Stimulated activated CD8-positive, alpha-beta memory T cell treated with anti-CD3 and anti-CD28 coated beads, Interleukin-4, amount 100 ng/mL, for 1 hour (primary cell): ENCODE measurements at places on chromosomes 6 and 20.

- no peak for DNase-seq
These were observed 30.5 kb upstream of the HFE start for GRCh38 chr6:26056583-26057350.

GRCh38 chr20:50528804-50529351 is 18.7 kb downstream of the PTPN1 start:
- DNase-seq = no peak

DNA sequence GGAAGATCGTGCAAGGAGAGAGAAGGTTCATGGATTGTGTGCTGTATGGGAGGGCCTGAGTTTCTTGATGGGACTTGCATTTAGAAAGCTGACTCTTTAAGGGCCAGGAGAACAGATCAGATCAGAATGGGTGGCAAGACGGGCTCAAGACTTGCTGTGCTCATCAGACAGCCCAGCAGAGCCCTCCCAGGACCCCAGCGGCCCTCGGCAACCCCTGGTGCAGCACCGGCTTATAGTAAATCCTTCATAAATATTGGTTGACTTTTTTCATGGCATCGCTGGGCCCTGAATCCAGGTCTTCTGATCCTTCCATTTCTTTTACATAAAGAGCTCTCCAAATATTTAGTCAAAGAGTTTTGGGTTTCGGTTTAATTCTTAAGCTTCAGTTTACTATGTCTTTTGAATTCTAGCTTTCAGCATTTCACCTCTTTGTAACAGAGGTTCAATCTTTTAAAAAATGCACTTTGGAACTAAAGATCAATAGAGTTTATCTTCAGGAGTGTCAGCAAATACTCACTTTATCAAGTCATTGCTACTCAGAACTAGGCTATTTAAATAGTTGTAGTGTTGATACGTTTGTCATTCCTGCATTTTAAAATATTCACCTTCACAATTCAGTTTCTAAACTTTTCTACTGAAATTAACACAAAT is 205.6 kb downstream of the ZDHHC14 start:
- DNase-seq = no peak

GRCh38 chr6:38804358-38804757 is 89.2 kb downstream of the DNAH8 start:
- DNase-seq = no peak

GRCh38 chr6:36716476-36717093 is 19.0 kb downstream of the RAB44 start:
- no peak for DNase-seq

GRCh38 chr20:47535088-47535487 is 33.4 kb downstream of the NCOA3 start:
- no peak for DNase-seq

DNA sequence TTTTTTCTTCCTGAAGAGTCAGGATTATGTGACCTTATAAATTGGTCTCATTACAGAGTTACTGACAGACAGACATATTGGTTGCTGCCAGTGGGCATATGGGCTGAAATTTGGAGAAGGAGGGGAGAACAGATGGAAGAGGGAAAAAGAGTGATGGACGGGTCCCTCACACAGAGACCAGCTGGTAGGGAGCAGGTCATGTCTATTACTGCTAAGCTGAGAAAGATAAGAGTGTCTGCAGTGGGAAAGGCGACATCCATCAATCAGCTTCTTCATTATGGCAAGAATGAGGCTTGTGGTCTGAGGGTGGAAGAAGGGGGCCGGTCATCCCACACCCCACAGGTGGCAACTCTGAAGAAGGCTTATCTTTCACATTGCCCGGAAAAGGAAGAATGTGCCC is 353.8 kb upstream of the RSPO3 start:
- no peak for DNase-seq

DNA sequence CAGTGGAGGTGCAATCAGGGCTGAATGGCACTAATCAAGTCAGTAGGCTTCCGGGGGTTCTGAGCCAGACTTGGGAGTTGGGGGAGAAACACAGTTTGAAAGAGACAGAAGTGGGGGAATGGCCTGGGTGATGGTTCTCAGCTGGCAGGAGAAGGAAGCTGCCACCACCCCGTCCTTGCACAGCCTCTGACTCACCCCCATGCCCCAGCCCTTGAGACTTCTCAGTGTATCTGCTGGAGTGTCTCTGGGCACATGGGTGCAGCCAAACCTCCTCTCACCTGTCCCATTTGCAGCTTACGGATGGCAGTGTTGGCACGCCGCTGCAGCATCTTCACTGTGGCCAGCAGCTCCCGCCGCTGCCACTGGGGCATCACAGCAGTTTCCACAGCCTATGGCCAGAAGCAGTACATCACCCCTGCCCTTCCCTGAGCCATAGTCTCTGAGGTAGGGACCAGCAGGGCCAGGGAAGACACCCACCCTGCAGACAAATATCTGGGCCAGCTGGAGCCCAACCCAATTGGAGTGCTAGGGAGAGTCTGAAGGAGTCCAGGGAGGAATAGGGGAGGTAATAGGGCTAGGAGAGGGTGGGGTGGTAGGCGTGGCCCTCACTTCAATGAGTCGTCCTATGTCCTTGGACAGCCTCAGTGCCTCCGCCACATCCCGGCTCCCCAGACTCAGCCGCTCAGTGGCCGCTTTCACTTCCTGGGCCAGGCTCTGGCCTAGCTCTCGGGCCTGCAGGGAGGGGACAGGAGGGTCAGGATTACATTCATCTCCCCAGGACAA is 11.2 kb downstream of the AARS2 start:
- no peak for DNase-seq

- DNase-seq = no peak
These were observed 244.7 kb downstream of the CBLN4 start for GRCh38 chr20:55760586-55760985.

DNA sequence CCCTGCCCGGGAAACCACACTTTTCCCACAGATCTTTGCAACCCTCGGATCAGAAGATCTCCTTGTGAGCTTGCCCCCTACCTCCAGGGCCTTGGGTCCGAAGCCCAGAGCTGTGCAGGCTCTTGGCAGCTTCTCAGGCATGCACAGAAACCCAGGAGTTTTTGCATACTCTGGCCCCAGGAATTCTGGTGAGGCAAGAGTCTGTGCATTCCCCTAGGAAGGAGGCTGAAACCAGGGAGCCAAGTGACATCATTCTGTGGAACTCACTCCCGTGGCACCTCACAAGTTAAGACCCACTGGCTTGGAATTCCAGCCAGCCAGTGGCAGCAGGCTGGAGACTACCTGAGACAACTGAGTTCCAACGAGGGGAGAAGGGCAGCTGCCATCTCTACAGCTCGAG is 100.1 kb downstream of the TNFRSF21 start:
- DNase-seq = no peak

DNA sequence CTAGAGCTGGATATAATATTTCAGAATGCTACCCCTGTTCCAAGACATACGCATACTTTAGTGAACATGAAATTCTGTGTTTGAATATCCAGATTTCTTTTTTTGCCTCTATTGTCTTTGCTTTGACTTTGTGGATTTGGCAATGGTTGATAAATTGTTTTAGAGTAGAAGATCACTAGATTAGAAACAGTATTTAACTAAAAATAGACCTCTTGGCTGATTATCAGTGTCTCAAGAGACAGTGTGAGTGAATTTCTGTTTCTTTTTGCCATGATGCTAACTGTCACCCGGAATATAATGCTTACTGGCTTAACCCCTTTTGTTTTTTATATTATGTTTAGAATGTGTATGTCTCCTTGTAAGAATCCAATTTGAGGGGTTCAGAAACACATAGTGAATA is 102.5 kb downstream of the PLCB1 start:
- DNase-seq = no peak

DNA sequence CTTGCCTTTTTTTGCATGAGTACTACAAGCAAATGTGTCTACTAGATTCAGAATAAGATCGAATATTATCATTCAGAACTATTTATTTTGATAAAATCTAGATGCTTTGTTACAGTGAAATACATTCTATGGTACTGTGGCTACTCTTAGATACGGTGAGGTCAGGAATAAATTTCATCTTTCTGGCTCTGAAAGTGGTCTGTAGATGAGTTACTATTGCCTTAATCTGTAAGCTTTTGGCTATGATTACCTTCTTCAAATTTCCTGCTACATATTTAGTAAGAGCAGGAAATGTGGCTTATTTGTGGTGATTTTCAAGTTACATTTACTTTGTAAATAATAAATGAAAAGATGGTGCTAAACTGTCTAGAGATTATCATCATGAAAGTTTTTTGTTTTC is 50.0 kb downstream of the SCAF8 start:
- DNase-seq = no peak

GRCh38 chr20:36181934-36182603 is 27.5 kb downstream of the EPB41L1 start:
- no peak for DNase-seq

- no peak for DNase-seq
These were observed 12.5 kb downstream of the TRIM26 start for GRCh38 chr6:30200551-30201281.

DNA sequence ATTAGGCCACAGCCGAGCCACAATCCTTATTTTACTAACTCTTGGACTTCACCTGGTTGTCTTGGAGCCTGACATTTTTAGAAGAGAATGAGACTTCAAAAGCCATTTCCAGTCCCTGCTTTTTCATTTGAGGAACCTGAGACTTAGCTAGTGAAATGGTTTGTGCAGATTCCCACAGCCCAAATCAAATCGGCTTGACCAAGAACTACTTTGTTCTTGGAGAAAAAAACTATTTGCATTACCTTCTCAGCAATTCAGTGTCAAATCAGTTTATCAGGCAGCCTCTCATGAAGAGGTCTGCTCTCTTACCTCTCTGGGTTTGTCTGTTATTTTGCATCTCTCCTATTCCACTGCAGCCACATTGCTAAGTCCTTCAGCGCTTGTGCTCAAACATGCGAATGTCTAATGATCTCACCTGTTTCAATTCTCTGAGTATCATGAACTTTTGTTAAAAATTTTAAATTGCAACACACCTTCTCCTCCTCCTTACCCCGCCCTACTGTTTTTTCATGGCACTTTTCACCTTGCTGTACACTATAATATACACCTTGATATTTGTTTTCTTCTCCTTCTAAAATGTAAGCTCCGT is 573 bp upstream of the IFNGR1 start:
- no peak for DNase-seq

DNA sequence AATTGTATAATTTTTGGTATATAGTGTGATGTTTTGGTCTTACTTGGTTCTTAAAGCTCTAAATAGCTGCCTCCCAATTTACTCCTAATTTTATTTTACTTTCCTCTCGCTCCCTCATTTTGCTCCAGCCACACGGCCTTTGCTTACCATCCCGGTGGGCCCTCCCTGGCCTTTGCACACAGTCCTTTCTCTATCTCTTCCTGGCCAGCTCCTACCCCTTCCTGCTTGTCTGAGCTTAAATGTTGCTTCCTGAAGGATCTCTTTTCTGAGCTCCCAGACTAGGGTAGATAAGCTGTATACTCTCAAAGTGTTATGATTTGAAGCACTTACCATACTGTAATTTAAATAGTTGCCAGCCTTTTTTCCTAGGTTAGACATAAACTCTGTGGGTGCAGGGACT is 121.7 kb downstream of the UTRN start:
- DNase-seq = no peak

DNA sequence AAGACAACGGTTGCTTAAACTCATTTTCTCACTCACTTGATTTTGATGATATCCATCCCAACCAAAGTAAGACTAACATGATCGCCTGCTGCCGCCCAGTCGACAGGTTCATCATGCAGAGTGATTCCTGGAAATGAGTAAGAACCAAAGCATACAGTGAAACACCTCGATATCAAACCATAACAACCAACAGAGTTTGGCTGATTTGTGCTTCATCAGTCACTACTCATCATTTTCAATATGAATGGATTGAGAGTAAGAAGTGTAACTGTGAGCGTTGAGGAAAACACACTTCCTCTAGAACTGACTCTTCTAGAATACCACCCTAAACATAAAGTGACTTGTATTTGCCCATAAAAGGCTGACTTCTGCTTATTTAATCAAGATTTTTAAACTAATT is 29.2 kb upstream of the ALDH8A1 start:
- no peak for DNase-seq

DNA sequence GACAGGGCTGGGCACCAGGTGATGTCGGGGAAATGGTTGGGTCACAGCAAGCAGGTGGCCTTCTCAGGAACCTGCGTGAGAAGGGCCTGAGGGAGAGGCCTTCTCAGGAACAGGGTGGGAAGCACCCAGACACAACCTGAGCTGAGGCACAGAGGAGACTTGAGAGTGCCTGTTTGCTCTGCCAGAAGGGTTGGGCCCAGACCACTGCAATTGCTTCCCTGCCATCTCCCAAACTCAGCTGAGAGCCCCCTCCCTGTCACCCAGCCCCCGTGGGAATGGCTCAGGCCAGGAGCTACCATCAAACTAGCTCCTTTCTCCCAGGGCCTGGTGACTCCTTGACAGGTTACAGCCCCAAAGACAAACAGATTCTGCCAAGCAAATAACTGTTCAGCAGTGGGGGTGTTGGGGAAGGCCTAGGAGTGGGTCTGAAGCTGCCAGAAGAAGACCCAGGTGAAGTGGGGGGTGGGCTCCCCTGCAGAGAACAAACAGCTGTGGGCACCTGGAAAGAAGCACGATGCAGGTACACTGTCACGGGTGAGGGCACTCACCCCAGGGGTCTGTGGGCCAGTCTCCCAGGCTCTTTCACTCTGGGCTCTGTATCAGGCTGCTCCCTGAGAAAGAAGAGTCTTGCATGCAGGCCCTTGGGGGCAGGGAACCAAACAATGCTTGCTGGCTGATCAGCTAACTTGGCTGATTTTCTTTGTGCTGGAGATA is 30.4 kb upstream of the SPDEF start:
- DNase-seq = no peak

DNA sequence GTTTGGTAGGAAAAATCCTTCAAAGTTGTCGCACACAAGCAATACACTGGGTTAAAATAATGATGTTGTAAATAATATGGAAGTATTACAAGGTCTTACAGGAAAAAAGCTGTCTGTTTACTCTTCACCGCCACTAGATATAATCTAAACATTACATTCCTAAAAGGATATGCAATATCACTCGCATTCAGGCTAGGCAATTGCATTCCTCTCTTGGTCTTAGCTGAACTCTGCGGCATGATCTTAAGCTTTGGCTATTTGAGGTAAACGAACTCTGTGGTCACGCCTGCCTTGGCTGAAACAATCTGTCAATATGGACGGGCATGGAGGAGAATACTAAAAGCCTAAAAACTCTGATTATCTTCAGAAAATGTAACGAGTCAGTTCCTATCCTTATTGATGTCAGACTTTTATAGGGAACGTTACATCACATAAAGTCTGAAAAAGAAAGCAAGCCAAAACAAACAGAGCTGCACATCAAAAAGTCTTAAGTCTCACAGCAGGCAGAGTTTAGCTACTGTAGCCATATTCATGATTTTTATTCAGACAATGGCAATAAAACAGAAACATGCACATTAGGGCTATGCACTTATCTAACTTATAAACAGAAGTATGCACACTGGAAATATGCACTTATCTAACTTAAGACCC is 30.8 kb upstream of the FILIP1 start:
- DNase-seq = no peak

DNA sequence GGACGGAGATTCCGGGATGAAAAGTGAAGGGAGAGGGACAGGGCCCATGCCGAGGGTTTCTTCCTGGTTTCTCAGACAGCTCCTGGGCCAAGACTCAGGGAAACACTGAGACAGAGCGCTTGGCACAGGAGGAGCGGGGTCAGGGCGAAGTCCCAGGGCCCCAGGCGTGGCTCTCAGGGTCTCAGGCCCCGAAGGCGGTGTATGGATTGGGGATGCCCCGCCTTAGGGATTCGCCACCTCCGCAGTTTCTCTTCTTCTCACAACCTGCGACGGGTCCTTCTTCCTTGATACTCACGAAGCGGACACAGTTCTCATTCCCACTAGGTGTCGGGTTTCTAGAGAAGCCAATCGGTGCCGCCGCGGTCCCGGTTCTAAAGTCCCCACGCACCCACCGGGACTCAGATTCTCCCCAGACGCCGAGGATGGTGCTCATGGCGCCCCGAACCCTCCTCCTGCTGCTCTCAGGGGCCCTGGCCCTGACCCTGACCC is 55.0 kb upstream of the HLA-A start:
- no peak for DNase-seq

GRCh38 chr6:168458101-168458500 is 17.1 kb downstream of the SMOC2 start:
- no peak for DNase-seq
